ENCODE measurements at places on chromosomes 2 and 18. TPM values are rescaled to one million over a fixed set of nuclear protein-coding genes. Genes with fewer than 3 reads are reported as not detected.

The ASB18 gene
- total RNA-seq = not detected

The POTEJ gene
- not detected for total RNA-seq

The PIEZO2 gene
- not detected for total RNA-seq

The KIF1A gene
- total RNA-seq = 3.4 TPM

The FAM210A gene
- total RNA-seq = 51.6 TPM

The AKAIN1 gene
- not detected for total RNA-seq

The TTR gene
- total RNA-seq = not detected

The ST8SIA3 gene
- total RNA-seq = not detected

The ADAM23 gene
- total RNA-seq = 0.21 TPM

The CDCA7 gene
- total RNA-seq = 34.3 TPM

The RESP18 gene
- total RNA-seq = not detected

The CCDC141 gene
- 1.5 TPM for total RNA-seq

The RMDN2 gene
- total RNA-seq = 3.9 TPM

The CCDC148 gene
- not detected for total RNA-seq

The UCN gene
- total RNA-seq = 1.1 TPM

The FBXO15 gene
- total RNA-seq = 1.4 TPM

The EHD3 gene
- total RNA-seq = 1.7 TPM

The MAPRE3 gene
- 3.8 TPM for total RNA-seq

The NLRC4 gene
- total RNA-seq = not detected

The NEUROD1 gene
- total RNA-seq = not detected

The GPR45 gene
- total RNA-seq = not detected

The REG3G gene
- not detected for total RNA-seq

The DSG2 gene
- 0.15 TPM for total RNA-seq

The SPDYA gene
- total RNA-seq = 0.99 TPM

The CYP27A1 gene
- not detected for total RNA-seq

The TRIM43 gene
- not detected for total RNA-seq

The TIMM21 gene
- total RNA-seq = 74.7 TPM

The C2orf80 gene
- not detected for total RNA-seq

The GPAT2 gene
- total RNA-seq = 37.9 TPM

The EFEMP1 gene
- total RNA-seq = not detected

The ZNF804A gene
- not detected for total RNA-seq

The DYNAP gene
- total RNA-seq = not detected

The GALNT3 gene
- 3.0 TPM for total RNA-seq

The NPAS2 gene
- total RNA-seq = 3.3 TPM

The DHRS9 gene
- not detected for total RNA-seq

The SMARCAL1 gene
- 25.0 TPM for total RNA-seq

The CROCC2 gene
- not detected for total RNA-seq

The CYP27C1 gene
- total RNA-seq = not detected

The L3MBTL4 gene
- 0.13 TPM for total RNA-seq

The TLX2 gene
- total RNA-seq = 0.25 TPM

The CRYGC gene
- total RNA-seq = not detected

The C18orf63 gene
- total RNA-seq = not detected

The LMAN2L gene
- total RNA-seq = 7.4 TPM

The CNDP1 gene
- total RNA-seq = not detected

The RTKN gene
- 1.6 TPM for total RNA-seq

The BCS1L gene
- total RNA-seq = 98.5 TPM

The XIRP2 gene
- total RNA-seq = not detected

The PARD6G gene
- total RNA-seq = 0.72 TPM

The LYPD6B gene
- total RNA-seq = not detected

The DYSF gene
- total RNA-seq = 4.8 TPM

The DCDC2C gene
- not detected for total RNA-seq

The PDE11A gene
- total RNA-seq = not detected

The PAX8 gene
- total RNA-seq = 2.1 TPM

The NRP2 gene
- total RNA-seq = 0.82 TPM

The HOXD12 gene
- not detected for total RNA-seq
